NCI-H82 (cell line): ENCODE measurements at places on chromosomes 7 and 10.

DNA sequence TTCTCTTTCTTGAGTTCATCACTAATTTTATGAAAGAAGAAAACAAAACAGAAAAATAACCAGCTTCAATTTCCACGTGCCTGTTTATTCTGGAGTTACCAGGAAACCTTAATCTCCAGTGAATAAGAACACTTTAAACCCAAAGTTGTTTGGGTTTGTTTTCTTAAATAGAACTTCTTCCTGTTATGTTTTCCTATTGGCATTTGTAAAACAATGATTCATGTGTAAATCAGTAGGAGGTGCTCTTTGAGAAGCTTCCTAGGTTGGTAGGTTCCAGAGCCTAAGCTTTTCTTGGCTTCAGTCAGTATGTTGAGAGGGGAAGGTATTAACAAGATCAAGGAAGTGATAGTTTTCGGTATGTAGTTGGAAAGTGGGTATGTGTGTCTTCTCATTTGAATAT is 119.0 kb downstream of the BICC1 start:
- no peak for DNase-seq

DNA sequence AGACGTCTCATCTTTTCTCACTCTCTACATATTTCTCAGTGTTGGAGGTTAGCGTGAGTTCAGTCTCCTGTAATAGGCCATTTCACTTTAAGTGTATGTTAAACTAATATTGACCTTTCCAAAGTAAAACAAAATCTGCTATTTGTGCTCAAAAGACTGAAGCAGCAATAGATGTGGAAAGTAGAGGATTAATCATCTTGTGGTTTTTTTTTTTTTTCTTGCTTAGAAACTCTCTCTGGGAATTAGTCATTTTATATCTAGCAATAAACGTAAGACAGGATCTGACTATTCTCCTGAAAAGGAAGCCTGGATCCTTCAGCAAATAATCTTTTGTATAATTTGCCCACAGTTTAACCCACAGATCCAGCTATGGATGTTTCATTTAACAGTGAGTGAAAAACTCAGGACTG is 81.7 kb downstream of the NRP1 start:
- no peak for DNase-seq

DNA sequence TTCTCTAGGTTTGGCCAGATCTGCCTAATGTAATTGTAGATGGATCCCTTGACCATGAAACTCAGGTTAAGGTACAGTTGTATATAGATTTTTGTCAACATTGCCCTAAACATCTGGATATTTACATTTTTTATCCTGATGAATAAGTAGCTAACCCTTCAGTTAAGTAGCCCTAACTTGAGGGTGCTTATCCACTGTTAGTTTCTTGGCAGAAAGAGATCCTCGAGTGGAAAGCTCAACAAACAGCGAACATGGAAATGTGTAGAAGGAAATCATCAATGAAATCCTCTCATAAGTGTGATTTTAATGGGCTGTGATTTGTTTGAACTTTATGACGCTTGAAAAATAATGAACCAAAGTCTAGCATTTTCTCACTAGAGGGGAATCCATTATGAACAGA is 72.8 kb downstream of the PRSS58 start:
- no peak for DNase-seq

GRCh38 chr10:124086097-124086710 is 7.2 kb downstream of the CHST15 start:
- no peak for DNase-seq
